ENCODE measurements at places on chromosomes 6 and 20.
A peak's percentile ranks its signal among the peaks of the same experiment; 100 is the strongest.

DNA sequence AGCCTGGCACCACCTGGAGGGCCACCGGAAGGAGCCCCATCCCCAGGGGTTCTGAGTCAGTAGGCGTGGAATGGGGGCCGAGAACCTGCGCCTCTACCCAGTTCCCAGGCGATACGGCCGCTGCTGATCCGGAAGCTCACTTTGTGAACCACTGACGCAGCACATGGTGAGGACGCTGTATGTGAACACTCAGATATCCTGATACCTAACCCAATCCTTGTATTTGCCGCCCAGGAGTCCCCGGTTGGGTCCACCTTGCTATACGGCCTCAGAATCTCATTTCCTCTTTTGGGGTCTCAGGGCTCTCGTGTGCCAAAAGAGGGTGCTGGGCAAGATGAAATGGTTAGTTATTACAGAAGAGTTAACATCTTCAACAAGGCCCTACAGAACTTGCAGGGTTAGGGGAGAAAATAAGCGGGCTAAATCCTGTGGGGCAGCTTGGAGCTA is 604 bp upstream of the RAB5IF start:
- peak; percentile 69 for DNase-seq

GRCh38 chr20:23823621-23824324 is 2.8 kb downstream of the CST2 start:
- no peak for DNase-seq

GRCh38 chr20:45629496-45630100 is at the start of gene WFDC10A:
WFDC10A (plus strand) TSS chr20:45629739; CDS start chr20:45629814, 75 bp downstream.
- DNase-seq = peak; percentile 28

GRCh38 chr6:12537389-12537788 is 179.2 kb upstream of the PHACTR1 start:
- DNase-seq = no peak

GRCh38 chr20:57611586-57612311 is 8.5 kb downstream of the ZBP1 start:
- no peak for DNase-seq

- DNase-seq = no peak
These were observed 38.6 kb downstream of the ATXN1 start for GRCh38 chr6:16722630-16723029.

DNA sequence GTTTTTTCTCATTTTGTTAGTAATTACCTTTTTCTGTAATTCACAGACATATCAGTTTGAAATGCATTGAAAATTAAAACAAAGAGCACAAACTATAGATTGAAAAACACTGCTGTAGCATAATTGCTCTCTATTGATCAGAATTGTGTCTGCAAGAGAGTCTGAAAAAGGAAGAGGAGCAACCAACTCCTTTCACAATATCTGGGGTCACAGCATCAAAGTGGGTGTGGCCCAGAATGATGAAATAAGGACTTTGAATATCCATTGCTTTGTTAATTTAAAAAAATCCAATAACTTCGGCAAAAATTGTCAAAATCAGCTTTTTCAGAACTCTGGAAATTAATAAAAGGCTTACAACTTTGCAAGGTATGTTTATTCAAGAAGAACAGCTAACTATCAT is 99.2 kb downstream of the MYLK4 start:
- DNase-seq = no peak

DNA sequence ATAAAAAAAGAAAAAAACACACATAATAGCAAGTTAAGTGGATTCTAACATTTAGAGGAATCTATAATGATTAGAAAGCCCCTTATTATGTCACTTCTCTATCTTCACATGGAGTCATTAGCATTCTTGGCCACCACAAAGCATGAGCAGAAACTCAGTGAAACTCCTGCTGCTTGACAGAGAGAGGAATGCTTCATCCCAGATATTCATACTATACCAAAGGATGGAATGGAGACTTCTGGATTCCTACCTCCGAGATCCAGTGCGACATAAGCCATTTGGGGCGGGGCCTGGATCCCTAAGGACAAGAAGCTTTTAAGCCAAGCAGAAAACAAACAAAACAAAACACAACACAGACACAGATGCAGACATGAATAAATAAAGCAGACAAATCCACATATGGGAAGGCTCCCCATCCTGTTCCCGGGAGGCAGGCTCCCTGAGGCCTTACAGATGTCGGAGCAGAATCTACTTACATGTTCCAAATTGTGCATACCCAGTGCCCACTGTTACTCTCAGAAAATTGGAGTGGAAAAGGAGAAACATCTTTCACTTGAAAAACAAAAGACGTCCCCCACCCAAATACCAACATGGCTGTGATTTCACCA is 727.3 kb downstream of the MAFB start:
- no peak for DNase-seq

GRCh38 chr6:111666847-111667246 is 61.2 kb upstream of the TRAF3IP2 start:
- no peak for DNase-seq

DNA sequence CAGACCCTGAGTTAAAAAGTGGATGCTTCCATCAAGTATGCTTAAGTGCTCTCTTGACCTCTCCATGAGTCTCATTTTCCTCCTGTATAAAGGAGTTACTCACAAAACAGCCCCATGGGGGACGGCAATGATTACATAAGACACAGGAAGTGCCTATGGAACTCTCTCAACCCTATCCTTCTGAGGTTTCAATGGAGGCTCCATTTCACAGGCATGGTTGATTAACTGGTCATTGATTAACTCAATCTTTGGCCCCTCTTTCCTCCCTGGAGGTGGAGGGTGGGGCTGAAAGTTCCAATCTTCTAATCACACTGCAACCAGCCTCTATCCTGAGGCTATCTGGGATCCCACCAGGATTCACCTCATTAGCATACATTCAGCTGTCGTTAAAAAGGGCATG is 29.3 kb downstream of the CST8 start:
- no peak for DNase-seq

- no peak for DNase-seq
These were observed 188.2 kb downstream of the ERMARD start for GRCh38 chr6:169939554-169940164.

DNA sequence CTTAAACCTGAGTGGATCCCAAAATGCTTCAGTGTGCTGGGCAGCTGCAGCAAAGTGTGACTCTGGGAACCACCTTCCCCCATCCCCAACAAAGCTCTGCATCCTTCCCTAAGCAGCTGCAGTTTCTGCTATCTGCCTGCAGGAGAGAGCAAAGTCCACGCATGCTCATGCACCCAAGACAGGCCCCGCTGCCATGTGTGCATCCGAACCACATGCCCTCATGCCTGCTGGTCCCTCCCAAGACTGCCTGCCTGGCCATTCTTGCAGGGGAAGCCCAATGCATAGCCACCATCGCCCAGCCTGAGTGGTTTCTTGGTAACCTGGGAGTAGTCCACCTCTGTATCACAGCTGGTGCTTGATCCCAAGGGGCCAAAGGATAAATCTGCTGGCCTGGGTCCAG is 94.3 kb upstream of the OLIG3 start:
- no peak for DNase-seq

DNA sequence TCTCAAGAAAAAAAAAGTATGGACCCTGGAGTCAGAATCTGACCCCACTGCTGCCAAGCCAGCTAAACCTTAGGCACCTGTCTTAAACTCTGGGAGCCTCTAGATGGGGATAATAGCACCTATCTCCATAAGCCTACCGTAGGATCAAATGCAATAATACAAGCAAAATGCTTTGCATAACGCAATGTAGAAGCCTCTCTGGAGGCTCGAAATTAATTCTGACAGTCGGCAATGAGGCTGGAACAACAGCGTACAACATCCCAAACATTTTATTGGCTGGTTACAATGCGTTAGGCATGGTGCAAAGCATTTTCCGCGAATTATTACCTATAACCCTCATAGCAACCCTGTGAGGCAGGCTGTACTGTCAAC is 521 bp downstream of the CDK5RAP1 start:
- no peak for DNase-seq

DNA sequence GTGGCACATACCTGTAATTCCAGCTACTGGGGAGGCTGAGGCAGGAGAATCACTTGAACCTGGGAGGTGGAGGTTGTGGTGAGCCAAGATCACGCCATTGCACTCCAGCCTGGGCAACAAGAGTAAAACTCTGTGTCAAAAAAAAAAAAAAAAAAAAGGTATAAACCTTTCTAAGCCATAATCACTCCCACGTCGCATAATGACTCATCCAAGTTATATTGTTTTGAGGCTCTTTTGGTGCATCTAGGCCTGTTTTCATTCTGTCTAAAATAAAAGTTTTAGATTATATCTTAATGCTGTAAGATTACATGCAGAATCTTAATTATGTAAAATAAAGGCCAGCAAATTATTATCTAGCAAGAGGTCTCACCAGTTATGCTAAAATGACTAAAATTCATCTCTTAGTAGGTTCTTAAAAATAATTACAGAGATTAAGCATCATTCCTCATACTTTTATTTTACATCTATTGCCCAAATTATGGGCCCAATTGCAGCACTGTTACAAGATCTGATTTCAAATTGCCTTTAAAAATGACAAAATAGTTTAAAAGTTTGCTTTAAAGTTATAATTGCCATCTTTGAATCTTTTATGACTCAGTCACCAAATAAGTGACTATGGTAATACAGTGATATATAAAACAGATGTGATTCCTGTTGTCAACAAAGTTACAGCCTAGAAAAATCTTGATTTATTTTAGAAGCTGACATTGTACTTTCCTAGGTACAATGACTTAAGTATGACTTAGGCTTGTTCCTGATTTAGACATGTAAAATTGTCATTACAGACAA is 10.4 kb upstream of the SUMO4 start:
- no peak for DNase-seq

DNA sequence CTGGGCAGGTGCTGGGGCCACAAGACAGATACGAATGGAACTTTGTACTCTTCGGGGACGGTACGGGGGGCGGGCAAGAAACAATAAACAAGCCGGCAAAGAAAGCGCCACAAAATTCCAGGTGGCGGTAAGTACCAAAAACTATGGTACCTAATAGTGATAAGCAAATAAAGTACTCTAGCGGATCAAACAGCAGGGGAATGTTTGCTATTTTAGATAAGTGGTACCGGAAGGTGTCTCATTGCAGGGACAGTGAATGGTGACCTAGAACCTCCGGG is 15.1 kb upstream of the RIPK1 start:
- DNase-seq = no peak

DNA sequence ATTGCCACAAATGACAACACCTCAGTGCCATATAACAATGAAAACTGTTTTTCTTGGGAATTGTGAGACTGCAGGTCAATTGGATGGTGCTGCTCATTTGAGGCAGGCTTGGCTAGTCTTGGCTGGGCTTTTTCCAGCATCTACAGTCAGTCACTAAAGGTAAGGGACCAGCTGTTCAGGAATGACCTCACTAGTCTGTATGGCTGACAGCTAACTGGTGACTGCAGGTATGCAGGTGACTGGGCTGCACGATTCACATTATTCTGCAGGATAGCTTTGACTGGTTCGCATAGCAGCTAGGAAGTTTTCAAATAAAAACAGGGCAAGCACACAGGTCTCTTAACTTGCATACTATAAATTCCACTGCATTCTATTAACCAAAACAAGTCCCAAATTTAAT is 22.1 kb upstream of the HMGCLL1 start:
- DNase-seq = no peak

DNA sequence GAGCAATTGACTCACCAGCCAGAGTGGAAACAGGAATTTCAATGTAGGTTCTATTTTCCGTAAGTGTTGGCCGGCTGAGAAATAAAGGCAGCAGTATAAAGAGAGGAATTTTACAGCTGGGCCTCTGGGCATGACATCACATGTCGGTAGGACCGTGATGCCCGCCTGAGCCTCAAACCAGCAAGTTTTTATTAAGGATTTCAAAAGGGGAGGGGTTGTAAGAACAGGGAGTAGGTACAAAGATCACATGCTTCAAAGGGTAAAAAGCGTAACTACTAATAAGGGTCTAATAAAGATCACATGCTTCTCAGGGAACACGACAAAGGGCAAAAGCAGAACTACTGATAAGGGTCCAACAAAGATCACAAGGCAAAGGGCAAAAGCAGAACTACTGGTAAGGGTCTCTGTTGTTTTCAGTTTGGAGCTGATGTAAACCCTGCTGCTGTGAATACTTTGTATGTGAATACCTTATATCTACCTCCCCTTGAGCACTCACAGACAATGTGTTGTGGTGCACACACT is 9.0 kb upstream of the TULP4 start:
- DNase-seq = no peak

DNA sequence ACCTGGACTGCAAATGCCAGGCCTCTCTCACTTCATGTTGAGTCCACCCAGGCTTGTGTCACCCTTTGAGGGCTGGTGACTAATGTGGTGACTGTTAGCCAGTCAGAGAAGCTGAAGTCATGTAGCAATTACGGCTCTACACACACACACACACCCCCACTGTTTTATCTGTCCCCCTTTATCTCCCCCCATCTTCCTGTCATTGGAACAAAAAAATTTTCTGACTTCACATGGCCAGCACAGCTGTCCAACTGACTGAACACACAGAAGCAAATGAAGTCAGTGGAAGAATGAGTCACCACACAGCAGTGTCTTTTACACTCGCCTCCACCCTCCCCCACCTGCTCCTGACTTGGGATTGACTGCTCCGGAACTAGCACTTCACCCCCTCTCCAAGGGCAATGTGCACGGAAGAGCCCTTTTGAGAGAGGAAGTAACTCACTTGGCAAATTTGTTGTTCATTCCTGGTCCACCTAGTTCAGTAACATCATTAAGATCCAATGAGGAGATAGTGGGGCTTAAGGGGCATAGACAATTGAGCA is 198.0 kb downstream of the RNF144B start:
- DNase-seq = no peak

DNA sequence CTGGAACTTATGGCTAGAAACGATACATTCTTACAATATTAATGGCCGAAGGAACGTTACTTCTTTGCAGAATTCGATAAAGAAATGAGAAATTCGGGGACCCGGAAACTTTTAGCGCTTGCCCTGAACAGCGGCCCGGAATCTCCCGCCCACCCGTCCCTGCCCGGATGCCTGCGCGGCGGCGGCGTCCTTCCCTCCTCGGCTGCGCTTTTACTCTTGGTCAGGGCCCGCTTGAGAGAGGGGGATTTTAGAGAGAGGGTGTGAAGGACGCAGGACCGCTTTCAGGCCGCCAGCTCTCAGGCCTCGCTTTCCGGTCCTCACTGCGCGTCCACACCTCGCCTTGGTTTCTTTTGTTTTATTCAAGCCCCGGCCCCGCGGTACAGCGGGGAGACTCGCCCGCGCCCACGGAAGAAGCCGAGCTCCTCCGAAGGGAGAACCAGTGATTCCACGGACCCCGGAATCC is 243.7 kb downstream of the ARID1B start:
- peak; percentile 70 for DNase-seq

DNA sequence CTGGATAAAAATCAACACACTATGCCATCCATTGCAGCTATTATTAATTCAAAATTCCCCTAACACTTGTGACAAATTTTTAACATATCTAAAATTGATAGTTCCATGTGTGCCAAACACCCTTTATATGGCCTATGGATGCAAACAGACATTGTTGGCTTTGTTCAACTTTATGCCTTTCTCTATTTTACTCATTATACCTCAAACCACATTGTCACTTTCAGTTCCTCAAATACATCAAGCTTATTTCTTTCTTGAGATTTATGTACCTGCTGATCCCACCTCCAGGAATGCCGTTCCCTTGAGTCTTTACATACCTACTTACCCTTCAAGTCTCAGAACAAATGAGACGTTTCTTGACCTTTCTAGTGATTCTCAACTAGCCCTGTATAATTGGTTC is 193.5 kb upstream of the PLN start:
- no peak for DNase-seq

GRCh38 chr6:6712449-6713403 is 124.2 kb downstream of the LY86 start:
- peak; percentile 44 for DNase-seq
